Activated T-cell treated with anti-CD3 and anti-CD28 coated beads for 4 hours (primary cell): ENCODE measurements at places on chromosomes 4 and X.

- no peak for DNase-seq
These were observed 6.3 kb upstream of the TAB3 start for GRCh38 chrX:30895370-30895769.

DNA sequence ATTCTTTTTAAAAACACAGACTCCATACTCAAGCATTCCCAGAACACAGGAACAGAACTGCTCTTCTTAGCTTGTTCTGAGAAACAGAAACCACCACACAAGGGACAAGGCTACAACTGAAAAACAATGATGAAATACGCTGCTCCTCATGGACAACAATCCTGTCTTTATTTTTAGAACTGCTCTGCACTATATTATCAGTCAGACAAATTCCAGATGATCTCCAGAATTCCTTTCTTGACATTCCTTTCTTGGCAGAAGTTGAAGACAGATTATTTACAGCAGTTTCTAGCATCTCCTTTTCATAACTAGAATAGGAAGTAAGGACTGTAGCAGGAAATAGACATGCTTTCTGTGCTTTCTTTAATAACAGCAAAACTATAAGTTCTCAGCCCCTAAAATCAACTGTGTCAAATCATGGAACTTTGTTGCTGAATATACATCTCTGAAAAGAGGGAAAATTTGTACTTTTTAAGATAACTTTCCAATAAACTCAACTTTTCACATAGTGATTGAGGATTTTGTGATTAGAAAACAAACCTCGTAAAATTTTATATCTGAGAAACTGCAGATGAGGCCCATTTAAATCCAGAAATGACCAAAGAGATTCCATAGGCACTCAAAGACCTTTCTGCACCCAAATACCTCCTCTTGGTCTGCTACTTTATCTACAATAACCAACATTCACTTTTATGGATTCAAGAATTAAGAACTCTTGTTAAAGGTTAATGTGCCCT lies 35.9 kb downstream of the ANTXR2 start:
- DNase-seq = no peak

- no peak for DNase-seq
These were observed 163.5 kb upstream of the SPIN4 start for GRCh38 chrX:63514569-63515080.

- no peak for DNase-seq
These were observed 48.8 kb downstream of the HS6ST2 start for GRCh38 chrX:132909643-132910042.

- no peak for DNase-seq
These were observed 64.5 kb upstream of the FRAS1 start for GRCh38 chr4:77992581-77992980.

DNA sequence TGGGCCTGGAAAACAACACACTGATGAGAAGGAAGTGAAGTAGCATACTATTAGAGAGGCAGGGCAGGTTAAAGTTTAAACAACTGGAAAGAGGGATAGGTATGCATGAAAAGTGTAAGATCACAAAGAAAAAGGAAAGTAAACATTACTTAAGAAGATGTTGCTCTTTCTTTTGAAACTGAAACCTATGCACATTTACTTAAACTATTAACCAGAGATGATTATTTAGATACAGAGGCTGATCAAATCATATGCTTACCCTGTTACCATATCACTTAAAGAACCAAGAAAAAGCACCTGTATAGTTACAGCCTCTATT lies 37.8 kb downstream of the NAP1L5 start:
- no peak for DNase-seq

DNA sequence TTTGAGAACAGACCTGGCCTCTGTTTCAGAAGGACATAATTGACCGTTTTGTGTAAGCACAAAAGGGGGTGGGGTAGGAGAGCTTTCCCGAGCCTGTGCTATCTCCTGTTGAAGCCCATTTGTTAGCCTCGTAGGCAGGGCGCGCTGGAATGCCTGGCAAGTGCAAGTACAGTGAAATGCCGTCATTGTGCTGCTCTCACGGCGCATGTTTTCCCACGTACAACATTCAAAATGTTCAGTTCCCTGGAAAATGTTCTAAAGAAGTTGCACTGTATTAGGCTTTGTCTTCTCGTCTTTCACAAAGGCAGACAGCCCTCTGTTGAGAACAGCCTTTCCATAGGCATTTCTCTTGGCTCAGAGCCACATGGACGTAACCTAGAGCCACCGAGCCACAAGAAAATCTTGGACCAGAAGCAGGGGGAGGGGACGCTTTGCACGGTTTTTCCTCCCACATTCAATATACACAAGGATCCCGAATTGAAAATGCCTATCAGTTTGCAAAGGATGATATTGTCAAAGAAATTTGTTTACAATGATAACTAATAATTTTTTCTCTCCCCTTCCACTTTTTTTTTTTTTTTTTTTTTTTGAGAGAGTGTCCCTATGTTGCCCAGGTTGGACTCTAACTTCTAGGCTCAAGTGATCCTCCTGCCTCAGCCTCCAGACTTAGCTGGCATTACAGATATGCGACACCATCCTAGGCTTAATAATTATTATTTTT lies 54.6 kb upstream of the RAPGEF2 start:
- no peak for DNase-seq

DNA sequence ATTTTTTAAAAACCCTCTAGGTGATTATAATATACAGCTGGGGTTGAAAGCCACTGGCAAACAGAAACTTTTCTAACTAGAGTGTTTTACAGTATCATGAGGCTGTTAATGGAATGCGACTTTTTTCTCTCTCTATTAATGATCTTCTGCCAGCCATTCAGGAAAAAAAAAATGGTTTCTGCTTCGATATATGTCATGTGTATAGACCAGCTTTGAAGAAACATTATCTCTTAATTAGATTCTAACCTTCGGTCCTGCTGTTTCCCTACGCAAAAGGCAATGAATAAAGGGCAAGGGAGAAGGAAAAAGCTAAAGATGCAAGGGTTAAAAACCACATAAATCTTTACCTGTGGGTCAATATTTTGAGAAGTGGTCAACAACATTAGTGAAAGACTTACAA lies 1662.1 kb upstream of the TENM3 start:
- DNase-seq = no peak

- no peak for DNase-seq
These were observed 72.0 kb downstream of the FRMPD4 start for GRCh38 chrX:12210196-12210815.

GRCh38 chrX:24260842-24261550 lies 52.9 kb downstream of the SUPT20HL2 start:
- no peak for DNase-seq

- DNase-seq = no peak
These were observed 17.7 kb upstream of the XKRX start for GRCh38 chrX:100946299-100946927.

GRCh38 chr4:170776983-170777382 lies 687.2 kb upstream of the AADAT start:
- no peak for DNase-seq

GRCh38 chr4:92362028-92362427 lies 58.3 kb downstream of the GRID2 start:
- DNase-seq = no peak

GRCh38 chrX:45424326-45424725 lies 223.7 kb upstream of the DIPK2B start:
- no peak for DNase-seq

- no peak for DNase-seq
These were observed 37.6 kb downstream of the EFHC2 start for GRCh38 chrX:44305921-44306320.

DNA sequence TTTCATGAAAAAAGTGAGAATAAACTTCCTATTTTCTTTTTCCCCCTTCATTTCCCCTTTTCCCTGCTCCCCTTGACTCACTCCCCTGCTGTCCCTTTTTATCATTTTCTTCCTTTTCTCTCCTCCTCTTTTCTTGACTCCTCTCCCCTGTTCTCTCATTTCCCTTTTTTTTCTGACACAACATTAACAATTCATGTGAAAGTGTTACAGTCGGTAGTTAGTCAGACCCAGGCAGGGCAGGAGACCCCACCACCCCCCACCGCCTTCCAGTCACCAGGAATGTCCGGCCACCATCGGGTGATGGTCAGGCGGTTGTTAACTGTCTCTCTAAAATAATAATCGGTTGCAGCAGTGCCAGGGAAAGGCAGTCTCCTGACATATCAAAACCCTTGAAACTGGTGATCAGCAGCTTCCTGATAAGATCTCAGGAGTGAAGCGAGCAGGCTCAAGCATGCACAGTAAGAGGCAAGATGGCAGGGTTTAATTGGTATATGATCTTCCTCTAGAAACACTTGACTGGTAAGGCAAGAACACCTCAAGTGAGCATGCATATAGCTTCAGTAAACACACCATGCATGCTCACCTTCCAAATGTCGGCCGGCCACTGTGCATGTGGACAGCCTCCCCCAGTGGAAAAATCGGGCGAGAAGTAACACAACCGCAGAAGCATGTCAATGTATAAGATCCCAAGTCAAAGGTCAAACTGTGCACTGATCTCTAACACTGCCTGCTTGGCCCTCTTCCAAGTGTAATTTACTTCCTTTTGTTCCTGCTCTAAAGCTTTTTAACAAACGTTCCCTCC lies 191.4 kb downstream of the NDST4 start:
- DNase-seq = no peak

DNA sequence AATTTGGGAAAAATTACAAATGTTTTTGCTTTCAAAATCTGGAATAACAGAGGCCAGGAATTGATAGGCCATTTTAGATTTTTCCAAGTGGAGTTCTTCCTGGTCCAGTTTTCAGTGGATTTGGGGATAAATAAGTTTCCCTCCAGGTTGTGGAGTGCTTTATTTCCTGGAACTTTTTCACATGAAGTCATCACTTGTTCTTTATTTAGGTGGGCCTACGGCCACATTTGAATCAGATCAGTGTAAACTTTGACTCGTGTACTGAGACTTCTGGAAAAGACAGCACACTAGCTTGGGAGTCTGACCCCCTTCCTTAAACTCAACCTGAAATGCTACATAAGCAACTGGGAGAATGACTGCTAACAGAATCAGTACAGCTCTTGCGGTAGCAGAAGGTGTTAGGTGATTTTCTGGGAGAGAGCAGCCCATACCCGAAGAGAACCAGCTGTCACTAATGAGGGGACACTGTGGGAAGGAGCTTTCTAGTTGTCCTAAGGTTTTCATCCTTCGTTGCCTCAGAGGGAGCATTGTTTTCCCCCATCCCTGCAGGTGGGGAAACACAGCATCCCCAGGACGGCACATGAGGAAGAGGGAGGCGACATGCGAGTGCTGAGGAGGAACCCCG lies 235.2 kb upstream of the FAT1 start:
- DNase-seq = no peak

DNA sequence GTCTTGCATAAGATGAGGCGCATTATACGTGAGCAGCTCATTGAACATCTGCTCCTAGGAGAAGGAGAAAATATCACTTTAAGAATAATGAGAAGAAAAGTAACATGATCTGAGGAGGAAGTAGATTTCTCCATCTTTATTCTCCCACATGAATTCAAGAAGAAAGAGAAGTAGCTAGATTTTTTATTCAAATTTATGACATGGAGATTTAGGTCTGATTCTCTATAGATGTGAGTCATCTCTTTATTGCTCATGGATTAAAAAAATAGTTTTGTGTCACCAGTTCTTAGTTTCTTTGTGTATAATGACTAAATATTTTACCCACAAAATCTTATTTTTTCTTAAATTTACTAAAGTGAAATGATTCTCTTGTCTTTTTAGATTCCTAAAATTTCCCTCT lies 40.4 kb downstream of the HPGDS start:
- DNase-seq = no peak

- no peak for DNase-seq
These were observed 4.2 kb upstream of the ARSD start for GRCh38 chrX:2933125-2933900.

- no peak for DNase-seq
These were observed 37.4 kb downstream of the SLC16A2 start for GRCh38 chrX:74458736-74459135.

GRCh38 chrX:153724252-153725038 lies at the start of the genes ABCD1 and BCAP31:
ABCD1 (plus strand) TSS chrX:153724856; CDS start chrX:153725267, 411 bp downstream.
BCAP31 (minus strand) TSS chrX:153724387; CDS start chrX:153723244, 1,143 bp downstream.
- DNase-seq = peak; percentile 80

DNA sequence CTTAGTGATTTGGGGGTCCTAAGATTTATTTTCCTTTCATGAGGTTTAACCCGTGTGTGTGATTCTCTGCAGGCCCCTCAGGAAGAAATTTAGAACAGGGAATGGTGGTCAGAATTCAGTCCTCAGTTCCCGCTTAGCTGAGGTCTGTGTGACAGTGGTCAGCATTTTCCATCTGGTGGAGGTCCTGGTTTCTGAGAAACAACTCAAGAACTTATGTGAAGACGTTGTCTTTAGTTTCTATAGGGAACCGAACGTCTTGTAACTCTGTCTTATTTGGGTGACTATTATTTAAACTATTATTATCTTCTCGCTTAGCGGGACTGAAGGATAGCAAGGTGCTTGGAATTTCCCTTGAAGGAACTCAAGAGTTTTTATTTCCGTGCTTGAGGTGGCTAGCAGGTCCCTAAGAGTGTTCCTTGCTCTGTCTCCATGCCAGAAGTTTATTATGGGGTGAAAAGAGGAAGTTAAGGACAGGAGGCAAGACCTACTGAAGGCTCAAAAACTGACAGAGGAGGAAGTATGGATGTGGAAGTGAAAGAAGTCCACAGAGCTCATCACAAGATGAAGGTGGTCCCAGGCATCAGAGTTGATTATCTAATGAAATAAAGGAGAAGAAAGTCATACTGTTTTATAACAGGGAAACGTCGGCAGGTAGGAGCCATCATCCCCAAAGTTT lies 9.4 kb downstream of the MGST2 start:
- no peak for DNase-seq

DNA sequence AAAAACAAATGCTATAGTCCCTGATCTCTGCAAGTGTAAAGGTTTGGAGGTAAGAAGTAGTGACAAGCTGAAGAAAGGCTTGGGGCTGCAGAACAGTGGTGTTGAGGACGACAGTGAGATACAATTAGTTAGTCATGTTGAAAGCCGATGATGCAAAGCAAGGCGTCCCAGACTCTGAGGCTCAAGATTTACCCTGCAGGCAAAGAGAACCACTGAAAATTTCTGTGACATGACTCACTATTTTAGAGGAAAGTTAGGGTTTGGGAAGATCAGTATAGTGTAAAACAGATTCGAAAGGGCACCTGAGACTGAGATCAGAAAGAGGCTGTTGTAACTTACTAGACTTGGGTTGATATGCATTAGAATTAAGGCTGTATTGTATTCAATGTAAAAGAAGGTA lies 281.3 kb upstream of the FTHL17 start:
- DNase-seq = no peak

- no peak for DNase-seq
These were observed 37.9 kb upstream of the SLC4A4 start for GRCh38 chr4:71300964-71301363.

DNA sequence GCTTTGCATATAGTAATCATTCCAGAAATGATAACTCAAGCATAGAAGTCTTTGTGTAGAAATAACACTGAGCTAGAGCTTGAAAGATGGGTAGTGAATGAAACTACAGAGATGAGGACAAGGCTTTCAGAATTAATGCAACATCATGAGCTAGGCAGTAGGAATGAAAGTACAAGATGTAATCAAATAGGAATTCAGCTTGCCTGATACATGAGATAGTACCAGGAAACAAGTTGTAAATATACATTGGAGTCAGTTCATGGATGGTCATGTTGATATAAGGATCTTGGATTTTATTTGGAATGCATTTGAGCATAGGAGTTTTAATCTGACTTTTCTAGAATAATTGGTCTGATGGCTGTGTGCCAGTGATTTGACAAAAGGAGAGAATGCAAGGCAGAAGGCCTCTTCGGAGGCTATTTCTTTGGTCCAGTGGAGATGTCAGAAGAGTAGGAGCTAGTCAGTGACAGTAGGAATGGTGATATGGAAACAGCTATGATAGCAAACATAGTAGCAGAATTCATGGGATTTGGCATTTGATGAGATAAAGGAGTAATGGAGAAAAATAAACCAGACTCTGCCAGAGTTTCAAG lies 206.4 kb upstream of the PACRGL start:
- no peak for DNase-seq
